ENCODE measurements at places on chromosomes 3 and 15.

GRCh38 chr15:69849232-69849610 lies 248.5 kb downstream of the TLE3 start:
- no peak for DNase-seq

GRCh38 chr3:40267937-40268724 lies 41.4 kb upstream of the EIF1B start:
- peak; percentile 66 for DNase-seq

GRCh38 chr15:34520566-34520965 lies 62.9 kb downstream of the GOLGA8B start:
- DNase-seq = no peak

GRCh38 chr3:72299321-72299802 lies 514.4 kb upstream of the PROK2 start:
- DNase-seq = peak; percentile 49

DNA sequence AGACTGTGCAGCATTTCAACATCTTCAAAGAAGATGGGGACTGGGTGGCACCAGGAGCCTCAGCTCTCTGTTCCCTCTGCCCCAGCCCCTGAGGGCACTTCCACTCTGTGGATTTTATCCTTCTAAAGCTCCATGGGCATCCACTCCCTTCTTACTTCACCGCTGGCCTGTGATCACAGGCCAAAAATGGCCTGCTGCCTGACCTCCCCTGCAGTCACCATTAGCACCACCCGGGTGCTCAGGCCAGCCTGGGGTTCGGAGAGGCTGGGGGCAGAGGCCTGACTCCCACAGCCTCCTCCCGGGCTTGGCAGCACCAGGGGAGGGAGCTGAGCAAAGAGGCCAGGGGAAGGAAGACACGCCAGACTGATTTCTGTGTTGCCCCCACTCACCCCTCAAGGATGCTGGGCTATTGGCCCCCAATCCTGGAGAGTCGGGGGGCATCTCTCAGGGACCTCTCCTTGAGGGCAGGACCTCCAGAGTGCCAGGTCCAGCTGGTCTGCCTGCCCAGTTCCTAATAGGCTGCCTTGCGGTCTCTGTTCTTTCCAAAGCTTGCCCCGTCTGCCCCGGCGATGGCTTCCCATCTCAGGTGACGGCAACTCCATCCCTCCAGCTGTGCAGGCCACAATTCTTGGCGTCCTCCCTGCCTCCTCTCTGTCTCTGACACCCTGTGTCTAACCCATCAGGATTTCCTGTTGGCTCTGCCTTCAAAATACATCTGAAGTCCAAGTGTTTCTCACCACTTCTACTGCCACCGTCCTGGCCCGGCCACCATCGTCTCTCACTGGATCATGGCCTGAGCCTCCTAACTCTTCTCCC lies 67.1 kb downstream of the EXOG start:
- DNase-seq = no peak

DNA sequence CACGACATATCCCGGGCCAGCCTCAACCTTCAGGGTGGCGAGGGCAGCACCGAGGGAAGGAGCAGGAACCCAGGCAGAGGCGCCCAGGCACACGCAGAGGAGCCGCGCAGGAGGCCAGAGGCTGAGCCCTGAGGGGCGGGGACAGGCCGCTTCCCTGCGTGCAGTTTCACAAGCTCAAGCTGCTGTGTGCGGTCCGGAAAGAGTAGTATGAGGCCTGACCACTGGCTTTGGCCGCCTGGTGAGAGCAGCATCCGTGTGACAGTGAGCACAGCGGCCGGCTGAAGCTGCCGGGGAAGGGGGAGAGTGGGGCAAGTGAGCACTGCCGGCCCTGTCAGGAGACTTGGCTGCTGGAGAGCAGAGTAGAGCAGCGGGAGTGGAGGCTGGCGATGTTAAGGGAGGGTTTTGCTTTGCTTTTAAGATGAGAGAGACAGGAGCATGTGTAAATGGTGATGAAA lies 8.7 kb downstream of the ZDHHC19 start:
- no peak for DNase-seq

GRCh38 chr3:72338082-72338941 lies 509.9 kb downstream of the SHQ1 start:
- DNase-seq = no peak

DNA sequence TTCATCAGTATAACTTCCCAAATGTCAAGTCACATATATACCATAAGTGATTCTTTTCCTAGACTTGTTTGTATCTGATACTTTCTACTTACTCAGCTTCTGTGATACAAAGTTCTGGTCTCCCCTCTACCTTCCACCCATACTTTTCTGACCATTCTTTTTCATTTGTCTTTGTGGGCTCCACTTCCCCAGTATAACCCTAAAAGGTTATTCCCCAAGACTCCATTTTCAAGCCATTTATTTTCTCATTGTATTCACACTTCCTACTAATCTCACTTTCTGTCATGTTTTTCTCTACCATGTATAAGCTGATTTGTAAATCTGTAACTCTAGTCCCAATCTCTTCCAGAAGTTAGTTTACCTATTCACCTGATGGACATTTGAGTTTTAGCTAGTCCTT lies 34.0 kb downstream of the IQCB1 start:
- DNase-seq = no peak

DNA sequence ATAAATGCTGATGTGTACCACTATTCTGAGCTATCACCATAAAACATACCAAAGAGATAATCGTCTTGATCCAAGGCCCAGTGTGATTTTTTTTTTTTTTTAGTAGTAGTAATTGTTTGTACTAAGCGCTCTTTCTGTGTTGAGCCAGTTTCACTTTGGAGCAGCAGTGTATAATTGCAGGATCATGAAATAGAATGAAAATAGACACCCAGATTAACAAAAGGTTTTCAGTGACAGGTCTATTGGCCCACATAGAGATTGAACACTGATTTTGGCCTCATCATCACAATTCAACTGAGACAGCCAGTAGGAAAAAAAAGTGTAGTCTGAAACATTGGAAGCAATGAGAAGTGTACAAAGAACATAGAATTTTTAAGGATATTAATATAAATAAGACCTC lies 749.8 kb downstream of the NAALADL2 start:
- DNase-seq = no peak

DNA sequence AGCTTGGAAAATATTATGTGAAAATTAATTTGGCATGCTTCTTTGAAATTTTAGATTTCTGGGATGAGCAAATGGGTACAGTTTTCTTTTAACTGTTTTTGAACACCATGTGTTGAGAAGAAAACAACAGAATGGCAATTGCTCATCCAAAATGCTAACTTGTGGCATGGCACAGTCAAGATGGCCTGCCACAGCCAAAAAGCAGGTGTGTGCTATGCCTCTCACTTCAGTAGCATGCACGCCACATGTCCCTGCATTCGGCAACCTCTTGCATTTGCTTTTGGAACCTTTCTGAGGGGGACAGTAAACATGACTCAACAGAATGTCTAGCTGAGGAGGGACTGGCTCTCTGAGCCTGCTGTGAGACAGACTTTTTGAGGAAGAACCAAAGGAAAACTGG lies 138.5 kb downstream of the TIGIT start:
- DNase-seq = no peak

- DNase-seq = no peak
These were observed 264.9 kb upstream of the ST8SIA2 start for GRCh38 chr15:92128788-92129187.

- no peak for DNase-seq
These were observed 27.5 kb upstream of the MEF2A start for GRCh38 chr15:99538261-99538660.

GRCh38 chr15:48928877-48929538 lies 34.7 kb downstream of the SHC4 start:
- no peak for DNase-seq

- no peak for DNase-seq
These were observed 170.2 kb upstream of the LRRC3B start for GRCh38 chr3:26452363-26452762.

GRCh38 chr15:40032125-40032839 lies 6.7 kb downstream of the SRP14 start:
- no peak for DNase-seq

DNA sequence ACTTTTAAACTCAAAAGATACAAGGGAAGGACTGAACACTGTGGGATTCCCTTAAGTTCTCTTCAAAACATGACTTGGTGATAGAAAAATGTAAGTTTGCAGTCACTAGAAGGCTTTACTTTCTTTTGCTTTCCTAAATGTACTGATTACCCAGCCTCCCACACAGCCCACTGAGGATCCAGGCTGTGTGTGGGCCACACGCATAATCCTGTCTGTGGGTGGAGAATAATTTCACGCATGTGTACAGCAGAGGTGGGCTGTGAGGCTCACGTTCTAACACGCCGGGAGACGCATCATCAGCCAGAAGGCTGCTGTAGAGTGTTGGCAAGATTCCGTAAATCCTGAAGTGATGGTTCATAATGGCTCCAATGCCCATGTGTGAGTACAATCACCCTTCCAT lies 165.5 kb downstream of the CLSTN2 start:
- DNase-seq = no peak

GRCh38 chr15:52261026-52261425 lies 34.6 kb downstream of the MYO5C start:
- DNase-seq = no peak

DNA sequence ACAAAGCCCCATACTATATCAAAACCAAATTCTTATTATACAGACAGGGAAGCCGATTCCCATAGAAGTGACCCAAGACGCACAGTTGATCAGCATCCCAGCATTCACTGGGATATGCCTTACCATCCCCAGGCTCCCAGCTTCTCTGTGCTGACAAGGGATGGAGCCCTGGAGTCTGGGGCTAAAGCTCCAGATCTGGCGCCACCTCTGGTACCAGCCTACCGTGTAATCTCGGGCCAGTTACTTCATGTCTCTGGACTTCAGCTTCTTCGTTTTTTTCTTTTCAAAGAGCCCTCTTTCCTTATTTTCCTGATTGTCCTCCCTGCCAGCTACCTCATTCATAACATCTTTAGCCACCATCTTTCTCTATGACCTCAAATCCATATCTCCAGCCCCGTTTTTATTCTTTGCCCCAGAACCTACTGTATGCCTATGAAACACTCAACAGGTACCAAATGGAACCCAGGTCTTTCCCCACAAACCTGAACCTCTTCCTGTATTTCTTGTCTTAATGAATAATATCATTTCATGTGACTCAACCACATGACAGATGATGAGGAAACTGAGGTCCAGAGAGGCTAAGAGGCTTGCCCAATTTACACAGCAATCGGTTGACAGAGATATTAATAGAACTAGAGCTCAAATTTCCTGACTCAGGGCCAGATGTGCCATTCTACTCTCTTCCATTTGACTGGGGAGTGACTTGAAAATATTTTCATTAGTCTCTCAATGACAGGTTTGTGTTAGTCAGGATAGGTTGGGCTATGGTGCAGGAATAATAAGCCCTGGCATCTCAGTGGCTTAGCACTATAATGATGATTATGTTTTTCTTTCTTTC lies 85.4 kb upstream of the TLE3 start:
- DNase-seq = no peak

DNA sequence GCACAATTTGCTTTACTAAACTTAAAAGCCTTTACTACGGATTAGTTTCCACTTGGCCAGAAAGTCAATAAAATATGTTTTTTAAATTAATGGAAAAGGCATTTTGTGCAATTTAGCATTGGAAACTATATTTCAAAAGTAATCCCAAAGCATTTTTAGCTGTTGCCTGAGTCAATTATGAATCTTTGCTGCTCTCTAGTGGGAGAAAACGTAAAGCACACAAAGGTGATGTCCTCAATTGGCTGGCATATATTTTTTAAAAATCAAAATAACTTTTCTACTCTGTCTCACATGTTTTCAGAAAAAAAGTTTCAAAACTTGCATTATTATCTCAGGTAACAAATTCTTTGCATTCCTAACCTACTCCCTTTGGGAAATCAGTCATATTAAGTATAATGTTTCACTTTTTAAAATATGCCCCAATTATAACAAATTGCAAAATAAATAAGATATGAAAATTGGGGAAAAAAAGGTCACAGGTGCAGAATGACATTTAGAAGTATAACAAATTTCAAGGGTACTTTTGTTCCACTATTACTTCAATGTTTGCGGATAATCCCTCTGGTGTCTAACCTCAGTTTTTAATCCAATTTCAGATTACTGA lies 47.2 kb upstream of the TEX55 start:
- peak; percentile 24 for DNase-seq
